ENCODE measurements at places on chromosomes 2 and 18. TPM values are rescaled to one million over a fixed set of nuclear protein-coding genes. Genes with fewer than 3 reads are reported as not detected.

Gene NLRC4
- polyA plus RNA-seq = 0.99 TPM

Gene TDRD15
- not detected for polyA plus RNA-seq

Gene HDAC4
- polyA plus RNA-seq = 9.3 TPM

Gene AAK1
- polyA plus RNA-seq = 44.4 TPM

Gene SNTG2
- not detected for polyA plus RNA-seq

Gene CHCHD5
- 73.5 TPM for polyA plus RNA-seq

Gene C2orf80
- not detected for polyA plus RNA-seq

Gene PID1
- 31.1 TPM for polyA plus RNA-seq

Gene LIPG
- 36.9 TPM for polyA plus RNA-seq

Gene PRSS56
- polyA plus RNA-seq = not detected

Gene TTR
- polyA plus RNA-seq = 3,342 TPM

Gene AQP12B
- polyA plus RNA-seq = 0.38 TPM

Gene CCL20
- 112 TPM for polyA plus RNA-seq

Gene SERPINB10
- polyA plus RNA-seq = not detected

Gene PLEKHH2
- polyA plus RNA-seq = 3.3 TPM

Gene ANKRD36
- 9.3 TPM for polyA plus RNA-seq

Gene TRAK2
- polyA plus RNA-seq = 6.8 TPM

Gene DSC3
- 13.9 TPM for polyA plus RNA-seq

Gene BCL11A
- polyA plus RNA-seq = 18.4 TPM

Gene GLS
- 78.9 TPM for polyA plus RNA-seq

Gene SLC5A7
- not detected for polyA plus RNA-seq

Gene ANKRD53
- 4.7 TPM for polyA plus RNA-seq

Gene TFPI
- 79.7 TPM for polyA plus RNA-seq

Gene CD226
- not detected for polyA plus RNA-seq

Gene HOXD1
- not detected for polyA plus RNA-seq

Gene NDC80
- polyA plus RNA-seq = 5.6 TPM

Gene KIF5C
- polyA plus RNA-seq = 2.1 TPM

Gene PAX3
- polyA plus RNA-seq = not detected

Data from hepatocyte (in vitro differentiated cells).